ENCODE measurements at places on chromosomes 7 and 10.

DNA sequence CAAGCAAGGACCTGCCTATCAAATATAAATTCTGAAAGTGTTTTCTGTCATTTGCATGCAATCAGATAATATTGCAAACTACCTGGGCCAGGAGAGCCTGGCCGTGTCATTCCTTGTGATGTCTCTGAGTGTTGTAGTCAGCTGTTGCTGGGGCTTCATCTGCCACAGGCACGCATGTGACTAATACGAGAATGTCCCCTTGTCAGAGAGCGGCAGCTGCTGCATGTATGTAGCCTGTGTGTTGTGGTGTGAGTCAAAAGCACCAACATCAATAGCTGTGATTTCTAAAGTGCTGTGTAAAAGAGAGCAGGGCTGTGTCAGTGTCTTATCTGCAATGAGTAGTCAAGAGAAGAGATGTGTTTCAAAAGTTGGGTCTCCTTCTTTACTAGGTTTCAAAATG lies 155.4 kb downstream of the POU6F2 start:
- no peak for DNase-seq

DNA sequence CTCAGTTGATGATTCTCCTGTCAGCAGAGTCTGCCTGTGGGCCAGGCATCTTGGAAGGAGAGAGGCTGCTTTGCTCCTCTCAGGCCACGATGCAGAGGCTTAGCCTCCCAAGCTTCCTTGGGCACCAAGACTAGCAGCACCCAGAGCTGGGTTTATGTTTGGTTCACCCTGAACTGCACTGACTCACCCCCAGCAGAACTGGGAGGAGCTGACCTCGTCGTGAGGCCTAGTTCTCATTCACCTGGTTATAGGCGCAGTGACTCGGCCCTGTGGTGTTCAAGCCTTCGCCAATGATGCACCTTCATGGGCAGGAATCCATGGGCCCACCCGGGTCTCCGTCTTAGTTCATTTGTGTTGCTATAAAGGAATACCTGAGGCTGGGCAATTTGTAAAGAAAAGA lies 122.0 kb upstream of the ZNF438 start:
- no peak for DNase-seq

DNA sequence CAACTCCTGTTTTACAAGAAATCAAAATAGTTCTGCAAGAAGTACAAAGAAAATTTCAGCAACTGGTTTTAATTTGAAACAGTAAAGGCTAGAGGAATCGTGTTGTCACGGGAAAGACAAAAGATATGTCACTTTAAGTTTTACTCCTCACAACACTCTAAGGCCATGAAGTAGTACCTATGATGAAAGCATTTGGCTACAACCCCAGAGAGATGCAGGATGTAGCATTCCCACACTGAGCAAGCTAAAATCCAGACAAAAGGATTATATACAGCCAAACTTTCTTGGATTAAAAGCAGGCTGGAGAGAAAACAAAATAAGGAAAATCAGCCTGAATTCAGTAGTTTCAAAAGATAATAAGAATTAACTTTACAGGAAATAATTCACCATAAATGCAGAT lies 245.5 kb upstream of the STEAP1 start:
- no peak for DNase-seq

DNA sequence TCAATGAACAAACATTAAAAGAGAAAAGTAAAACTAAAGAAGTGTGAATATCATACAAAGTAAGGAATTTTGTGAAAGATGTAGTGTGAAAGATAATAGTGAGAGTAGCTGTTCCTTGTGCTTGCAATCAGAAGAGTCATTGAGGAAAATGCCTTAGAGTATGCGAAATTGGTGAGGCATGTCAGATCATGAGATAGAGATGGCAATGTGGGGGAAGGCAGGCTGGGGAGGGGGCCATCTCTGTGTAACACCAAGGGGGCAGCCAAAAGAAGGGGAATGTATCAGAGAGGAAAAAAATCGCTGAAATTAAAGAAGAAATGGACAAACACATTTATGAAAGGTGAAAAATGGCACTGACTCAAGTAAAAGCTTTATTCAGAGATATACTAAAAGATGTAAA lies 19.6 kb upstream of the PRKAR2B start:
- DNase-seq: no peak

DNA sequence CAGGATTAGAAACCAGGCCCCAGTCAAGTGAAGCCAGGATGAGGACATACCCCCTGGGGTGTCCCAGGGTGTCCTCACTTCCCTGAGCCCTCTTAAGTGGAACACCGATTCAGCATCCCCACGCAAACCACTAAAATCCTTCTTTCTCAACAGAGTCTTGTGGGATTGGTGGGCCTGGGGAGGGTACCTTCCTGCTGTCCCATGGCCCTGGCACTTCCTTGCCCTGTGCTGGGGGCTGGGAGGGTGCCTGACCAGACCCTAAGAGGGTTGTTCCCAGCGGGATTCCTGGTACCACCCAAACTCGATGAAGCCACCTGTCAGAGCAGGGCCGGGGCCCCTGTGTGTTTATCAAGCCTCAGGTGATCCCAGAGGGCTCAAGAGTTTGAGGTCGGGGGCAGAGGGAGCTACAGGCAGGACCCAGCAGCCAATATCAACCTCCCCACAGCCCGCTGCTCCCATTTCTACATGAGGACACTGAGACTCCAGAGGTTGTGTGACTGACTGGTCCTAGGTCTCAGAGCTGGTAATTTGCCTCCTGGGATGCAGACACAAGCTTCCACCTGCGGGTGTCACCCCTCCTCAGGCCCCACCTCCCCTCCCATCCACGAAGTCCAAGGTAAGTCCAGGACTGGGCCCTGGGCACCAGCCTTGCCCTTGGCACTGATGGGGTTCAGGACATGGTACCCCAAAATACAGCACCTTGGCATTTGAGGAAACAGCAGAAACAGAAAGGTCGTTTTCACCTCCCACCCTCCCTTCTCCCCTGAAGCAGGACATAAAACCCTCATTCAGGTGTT lies 31.4 kb downstream of the OAT start:
- DNase-seq: no peak

- no peak for DNase-seq
Observed at GRCh38 chr7:111045449-111045848, 45.5 kb upstream of the LRRN3 start.

DNA sequence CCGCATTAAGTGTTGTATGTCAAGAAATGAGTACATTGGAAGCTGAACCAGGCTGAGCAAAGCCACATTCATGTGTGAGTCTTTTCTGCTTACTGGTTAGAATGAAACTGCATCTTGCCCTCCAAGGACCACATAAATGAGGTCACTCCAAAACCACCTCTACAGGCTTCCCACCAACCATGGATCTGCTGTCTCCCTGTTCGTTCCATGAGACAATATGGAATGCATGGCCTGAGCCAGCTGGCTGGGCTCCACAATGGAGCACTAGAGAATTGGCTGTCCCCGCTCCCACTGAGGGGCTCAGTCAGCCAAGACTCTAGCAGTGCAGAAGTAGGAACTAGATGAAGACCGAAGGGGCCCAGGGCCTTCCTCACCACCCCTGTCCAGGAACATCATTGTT lies 120.8 kb downstream of the TNS3 start:
- no peak for DNase-seq

- DNase-seq: no peak
Observed at GRCh38 chr7:38462819-38463218, 168.4 kb downstream of the AMPH start.

GRCh38 chr7:55178292-55178862 lies 159.6 kb downstream of the EGFR start:
- DNase-seq: no peak

- DNase-seq: no peak
Observed at GRCh38 chr7:71131256-71132126, 453 bp upstream of the GALNT17 start.

GRCh38 chr7:149721084-149721601 lies 52.2 kb downstream of the ZNF467 start:
- DNase-seq: no peak

- DNase-seq: no peak
Observed at GRCh38 chr10:46515793-46516192, 40.7 kb downstream of the GPRIN2 start.

DNA sequence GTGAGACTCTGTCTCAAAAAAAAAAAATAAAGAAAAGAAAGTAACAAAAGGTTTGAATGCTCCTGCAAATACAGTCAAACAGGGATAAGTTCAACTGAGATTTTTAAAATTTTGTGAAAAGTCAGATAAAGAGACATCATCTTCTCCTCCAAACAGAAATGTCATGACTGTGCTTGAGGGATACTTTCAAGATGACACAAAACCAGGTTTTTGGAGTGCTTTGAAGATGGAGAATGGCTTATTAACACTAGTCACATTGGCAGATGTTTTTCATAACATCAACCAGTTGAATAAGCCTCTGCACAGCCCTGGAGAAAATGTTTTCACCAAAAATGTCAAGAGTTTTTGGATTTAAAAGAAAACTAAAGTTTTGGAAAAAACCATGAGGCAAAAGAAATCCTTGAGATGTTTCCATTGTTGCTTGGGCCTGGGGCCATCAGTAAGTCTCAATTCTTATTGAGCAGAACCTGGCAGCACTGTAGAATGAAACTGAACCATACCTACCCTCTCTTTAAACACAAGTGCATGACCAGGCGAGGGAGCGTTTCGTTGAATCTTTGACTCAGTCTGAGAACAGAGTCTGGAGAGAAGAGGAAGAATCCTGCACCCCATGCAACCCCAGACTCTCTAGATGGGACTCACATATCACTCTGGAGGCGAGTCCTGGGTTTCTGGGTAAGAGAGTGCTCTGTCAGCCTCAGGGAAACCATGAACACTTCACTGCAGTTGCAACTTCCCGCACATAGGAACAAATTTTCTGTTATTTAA lies 37.4 kb upstream of the PRKCQ start:
- DNase-seq: no peak

- peak; percentile 22 for DNase-seq
Observed at GRCh38 chr7:36278620-36279172, 111.0 kb upstream of the ANLN start.

DNA sequence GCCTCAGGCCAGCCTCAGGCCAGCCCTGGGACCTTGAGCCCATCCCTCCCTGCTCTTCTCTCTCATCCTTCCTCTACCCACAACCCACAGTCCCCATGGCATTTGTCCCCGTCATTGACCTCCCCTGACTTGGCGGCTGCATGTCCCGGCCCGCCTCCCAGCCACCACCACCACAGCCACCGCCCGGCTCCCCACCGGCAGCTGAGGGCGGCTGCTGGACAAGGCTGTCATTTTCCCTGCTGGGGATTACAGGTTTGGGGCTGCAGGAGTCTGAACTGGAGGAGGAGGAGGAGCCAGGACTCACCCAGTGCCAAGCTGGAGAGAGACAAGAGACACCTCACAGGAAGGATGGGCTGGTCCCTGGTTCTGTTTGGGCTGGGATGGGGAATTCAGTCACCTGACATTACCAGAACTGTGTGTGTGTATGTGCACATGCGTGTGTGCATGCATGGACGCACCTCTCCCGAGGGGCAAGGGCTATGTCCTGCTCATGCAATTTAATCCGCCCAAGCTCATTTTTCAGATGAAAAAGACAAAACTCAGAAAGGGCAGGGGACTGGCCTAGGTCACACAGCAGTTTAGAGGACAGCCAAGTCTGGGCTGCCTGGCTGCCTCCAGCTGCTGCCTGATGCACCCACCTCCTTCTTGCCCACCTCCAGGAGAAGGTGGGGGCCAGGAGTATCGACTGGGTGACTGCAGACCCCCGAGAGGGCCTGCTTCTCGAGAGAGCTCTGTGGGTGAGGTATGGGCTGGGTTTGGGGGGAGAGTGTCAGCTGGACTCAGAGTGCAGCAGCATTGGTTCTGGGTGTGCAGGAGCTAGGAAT lies 113.1 kb downstream of the ZMIZ1 start:
- no peak for DNase-seq

DNA sequence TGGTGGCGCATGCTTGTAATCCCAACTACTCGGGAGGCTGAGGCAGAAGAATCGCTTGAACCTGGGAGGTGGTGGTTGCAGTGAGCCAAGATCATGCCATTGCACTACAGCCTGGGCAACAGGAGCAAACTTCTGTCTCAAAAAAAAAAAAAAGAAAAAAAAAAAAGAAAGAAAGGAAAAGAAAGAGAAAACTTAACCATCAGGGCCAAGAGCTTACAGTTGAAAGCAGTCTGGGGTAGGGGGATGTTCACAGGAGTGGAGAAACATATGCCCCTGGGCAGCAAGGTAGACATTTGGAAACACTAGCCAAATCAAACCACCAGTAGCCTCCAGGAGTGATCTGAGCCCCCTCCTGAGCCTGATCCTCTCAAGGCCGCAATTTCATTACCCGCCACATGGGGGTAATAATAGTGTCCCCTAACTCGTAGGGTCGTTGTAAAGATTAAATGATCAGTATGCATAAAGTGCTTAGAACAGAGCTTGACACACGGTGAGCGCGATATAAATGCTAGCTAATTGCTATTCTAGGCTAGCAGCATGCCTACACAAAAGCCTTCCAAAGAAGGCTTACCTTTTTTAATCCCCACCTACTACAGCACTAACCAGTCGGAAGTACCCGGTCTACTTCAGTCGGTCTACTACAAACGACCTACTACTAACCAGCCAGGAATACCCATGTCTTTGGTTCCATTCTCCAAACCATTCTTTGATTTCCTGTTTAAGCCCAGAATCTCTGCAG lies 274.3 kb upstream of the NEBL start:
- no peak for DNase-seq

GRCh38 chr7:158585721-158586498 lies 1.7 kb downstream of the PTPRN2 start:
- no peak for DNase-seq

DNA sequence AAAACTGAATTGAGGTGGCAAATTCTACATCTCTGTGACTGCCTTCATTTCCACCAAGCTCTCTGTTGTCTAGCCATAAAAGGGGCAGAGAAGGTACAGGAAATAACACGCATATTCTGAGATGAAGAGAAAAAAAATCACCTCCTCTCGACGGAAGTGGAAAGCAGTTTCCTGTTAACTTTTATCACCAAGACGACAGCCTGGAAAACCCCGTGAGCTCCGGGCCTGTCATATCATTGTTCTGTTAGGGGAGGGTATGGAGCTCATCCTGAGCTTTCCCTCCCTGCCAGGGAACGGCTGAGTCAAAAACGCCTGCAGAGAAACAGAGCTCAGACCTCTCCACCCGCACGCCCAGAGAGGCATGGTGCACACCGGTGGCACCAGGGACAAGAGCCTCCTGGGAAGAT lies 200.3 kb downstream of the PRPF18 start:
- DNase-seq: no peak

DNA sequence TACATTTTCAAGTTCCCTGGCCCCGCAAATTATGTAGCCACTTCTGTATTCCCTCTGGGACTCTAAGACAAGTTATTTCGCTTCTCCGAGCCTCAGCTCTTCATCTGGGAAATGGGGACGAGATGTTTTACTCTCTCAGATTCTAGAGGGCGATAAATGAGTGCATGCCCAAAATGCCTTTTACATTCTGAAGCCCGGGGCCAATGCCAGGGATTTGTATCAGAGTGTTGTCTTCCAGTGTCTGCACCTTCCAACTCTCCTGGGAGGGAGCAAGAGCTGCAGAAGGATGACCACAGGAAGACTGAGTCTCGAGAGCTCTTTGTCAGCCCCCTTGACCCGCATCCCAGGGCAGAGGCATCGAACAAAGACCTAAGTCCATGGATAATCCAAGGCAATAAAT lies 39.9 kb downstream of the BUB3 start:
- no peak for DNase-seq
